ENCODE measurements at places on chromosomes 5 and 9.

- no peak for DNase-seq
Observed at GRCh38 chr5:7012057-7012456, 298.8 kb downstream of the TENT4A start.

- DNase-seq: no peak
Observed at GRCh38 chr5:175418251-175418650, 25.7 kb downstream of the DRD1 start.

GRCh38 chr5:77859306-77859705 lies 83.2 kb upstream of the TBCA start:
- DNase-seq: no peak

DNA sequence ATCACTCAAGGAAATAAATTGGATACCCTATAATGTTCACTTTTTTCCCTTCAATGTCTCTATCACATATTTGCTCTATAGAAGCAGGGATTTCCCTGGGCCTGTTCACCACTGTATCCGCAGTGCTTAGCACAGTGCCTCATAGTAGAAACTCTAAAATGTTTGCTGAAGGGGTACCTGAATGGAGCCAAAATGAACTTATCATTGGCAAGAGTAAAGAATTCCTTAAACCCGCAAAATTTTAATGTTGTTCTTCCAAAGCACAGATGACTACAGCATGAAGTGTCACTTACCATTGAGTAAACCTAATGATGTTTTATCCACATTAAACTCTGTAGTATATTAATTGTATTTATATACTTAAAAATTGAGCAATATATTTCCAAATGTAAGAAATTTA lies 96.1 kb downstream of the JAKMIP2 start:
- DNase-seq: no peak

- DNase-seq: no peak
Observed at GRCh38 chr9:125240649-125240999, 519 bp downstream of the HSPA5 start.

DNA sequence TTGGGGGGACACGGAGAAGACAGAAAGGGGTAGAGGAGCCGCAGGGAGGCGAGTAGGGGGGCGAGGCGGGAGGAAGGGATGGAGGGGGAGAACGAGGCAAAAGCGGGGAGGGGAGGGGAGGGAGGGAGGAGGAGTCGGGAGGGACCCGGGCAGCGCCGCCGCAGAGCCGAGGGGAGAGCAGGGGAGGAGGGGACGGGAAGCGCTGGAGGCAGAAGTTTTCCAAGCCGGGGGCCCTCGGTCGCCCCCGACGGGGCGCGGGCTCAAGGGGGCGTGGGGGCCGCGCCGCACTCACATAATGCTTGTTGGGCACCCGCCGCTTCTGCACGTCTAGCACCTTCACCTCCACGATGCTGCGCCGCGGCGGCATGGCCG lies 353 bp downstream of the SH3PXD2B start:
- DNase-seq: peak; percentile 50

DNA sequence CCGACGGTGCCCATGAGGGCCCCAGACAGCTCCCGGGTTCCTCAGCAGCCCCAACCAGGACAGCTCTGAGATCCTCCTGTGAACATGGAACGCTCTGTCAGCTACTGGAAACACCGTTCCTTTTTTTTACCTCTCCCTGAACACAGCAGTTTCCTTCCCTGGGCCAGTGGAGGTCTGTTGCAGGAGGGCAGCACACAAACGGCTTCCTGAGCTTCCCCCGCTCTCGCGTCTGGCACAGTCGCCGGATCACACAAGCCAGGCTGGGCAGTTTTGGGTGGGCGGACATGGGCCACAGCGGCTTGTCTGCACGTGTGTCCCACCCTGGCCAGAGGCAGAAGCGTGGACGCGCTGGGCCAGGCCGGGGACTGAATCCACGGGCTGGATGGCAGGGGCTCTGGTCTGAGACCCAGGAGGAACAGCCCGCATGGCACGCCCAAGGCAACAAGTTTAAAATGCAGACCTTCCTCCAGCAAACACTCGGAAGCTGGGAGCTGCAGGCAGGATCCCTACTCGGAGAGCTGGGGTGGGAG lies 106.8 kb upstream of the SARDH start:
- no peak for DNase-seq

DNA sequence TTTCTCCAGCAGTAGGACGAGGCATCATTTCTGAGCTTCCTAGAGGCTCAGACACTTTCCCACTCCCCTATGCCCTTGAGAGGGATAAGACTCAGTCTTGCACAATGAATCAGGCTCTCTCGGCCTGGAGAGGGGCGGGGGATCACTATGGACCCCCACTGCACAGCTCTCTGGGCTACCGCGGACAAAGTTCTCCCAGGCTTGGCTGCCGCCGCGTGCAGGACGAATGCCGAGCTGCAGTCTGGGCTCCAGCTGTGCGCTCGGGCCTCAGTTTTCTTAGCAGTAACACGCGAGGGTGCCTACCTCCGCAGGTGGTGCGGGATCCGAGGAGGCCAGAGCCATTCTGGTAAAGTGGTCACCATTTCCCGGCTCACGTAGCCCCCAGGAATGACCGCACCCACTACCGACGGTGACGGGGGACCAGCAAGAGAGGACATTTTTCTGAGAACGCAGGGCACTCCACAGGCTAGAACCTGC lies 3.4 kb upstream of the MYORG start:
- DNase-seq: no peak

GRCh38 chr9:100108559-100108958 lies 9.5 kb downstream of the INVS start:
- no peak for DNase-seq

DNA sequence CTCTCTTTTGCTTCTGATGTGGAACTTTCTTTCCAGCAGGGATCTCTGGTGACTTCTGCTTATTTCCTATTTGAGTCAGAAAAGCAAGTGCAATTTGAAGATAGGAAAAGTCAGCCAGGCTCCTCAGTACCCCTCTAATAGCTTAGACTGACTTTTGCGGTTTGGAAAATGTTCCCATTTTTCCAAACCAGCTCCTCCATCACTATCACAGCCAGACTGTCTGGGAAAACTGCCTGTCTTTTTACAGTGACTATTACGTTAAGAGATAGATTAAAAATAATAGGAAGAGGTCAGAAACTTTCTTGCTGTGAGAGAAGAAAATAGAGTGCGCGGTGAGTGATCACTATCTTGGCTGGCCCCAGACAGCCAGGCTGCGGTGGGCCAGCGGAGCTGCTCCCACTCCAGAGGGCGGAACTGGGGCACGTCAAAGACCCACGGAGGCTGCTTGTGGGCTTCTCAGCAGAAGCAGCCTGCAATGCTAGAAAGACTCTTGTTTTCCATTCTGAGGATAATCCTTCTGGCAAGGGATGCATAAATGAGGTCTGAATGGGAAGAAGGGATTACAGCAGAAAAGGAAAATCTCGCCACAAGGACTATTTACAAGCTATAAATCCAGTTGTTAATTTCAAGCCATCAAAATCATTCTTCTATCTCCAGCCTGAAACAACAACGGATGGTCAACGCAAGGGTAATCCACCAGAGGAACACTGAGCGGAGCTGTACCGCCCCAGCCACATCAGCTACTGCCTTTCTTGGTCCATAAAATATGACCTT lies 151.0 kb upstream of the MSX2 start:
- no peak for DNase-seq

DNA sequence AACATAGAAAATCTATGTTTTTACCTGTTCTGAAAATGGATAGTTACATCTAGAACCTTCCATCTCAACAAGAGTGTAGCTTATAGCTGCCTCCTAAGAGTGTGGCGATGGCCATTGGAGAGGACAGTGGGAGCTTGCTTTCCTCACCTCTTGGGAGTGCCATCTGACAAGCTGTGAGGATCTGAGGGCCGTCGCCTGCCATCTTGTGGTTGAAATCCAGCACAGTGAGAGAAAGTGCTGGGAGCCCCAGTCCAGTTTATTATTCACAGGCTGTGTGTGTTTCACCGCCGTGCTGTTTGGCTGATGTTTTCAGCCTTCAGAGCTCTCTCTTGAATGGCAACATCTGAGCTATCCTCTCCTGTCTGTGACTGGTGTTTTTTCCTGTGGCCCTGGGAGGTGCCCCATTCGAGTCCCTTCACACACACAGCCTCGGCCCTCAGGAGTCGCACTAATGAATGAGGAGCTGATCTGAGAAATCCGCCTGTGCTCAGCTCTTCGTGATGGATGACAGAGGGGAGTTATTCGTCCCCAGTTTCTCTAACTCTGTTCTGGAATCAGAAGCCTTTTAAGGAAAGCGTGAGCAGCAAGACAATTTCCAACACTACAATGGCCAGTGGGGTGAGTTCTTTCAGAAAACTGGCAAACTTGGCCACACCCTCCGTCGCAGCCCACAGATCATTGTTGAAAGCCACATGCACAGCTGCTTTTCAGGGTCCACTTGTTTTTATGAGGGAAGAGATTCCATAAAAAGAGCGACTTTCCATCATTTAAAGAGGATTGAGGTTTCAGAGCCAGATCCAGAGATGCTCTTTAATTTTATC lies 170.3 kb downstream of the PDZD2 start:
- peak; percentile 19 for DNase-seq

GRCh38 chr5:61318376-61318775 lies 13.7 kb upstream of the ZSWIM6 start:
- no peak for DNase-seq

- no peak for DNase-seq
Observed at GRCh38 chr5:90381213-90381929, 28.2 kb downstream of the CETN3 start.

GRCh38 chr9:91273853-91274552 lies 87.7 kb downstream of the AUH start:
- DNase-seq: no peak

- no peak for DNase-seq
Observed at GRCh38 chr5:125508225-125508624, 761.8 kb upstream of the ZNF608 start.

GRCh38 chr5:105101577-105101976 lies 1539.0 kb upstream of the NUDT12 start:
- DNase-seq: no peak

- DNase-seq: no peak
Observed at GRCh38 chr5:60463179-60463868, 236.6 kb downstream of the DEPDC1B start.

DNA sequence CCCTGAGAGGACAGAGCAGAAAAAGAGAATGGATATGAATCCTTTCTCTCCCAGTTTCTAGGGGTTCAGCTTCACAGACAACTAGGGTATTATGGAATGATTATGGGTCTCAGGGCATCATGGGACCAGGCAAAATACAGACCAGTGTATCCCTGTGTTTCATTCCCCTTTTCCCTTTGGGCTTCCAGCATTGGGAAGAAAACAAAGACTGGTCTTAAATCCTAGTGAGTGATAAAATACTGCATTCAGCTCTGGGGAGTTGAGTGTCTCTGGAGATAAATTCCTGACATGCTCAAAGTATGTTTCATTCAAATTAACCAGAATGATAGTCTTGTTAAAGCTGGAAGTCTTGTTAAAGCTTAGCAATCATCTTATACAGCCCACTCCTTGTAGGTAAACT lies 2.4 kb upstream of the POU4F3 start:
- no peak for DNase-seq

DNA sequence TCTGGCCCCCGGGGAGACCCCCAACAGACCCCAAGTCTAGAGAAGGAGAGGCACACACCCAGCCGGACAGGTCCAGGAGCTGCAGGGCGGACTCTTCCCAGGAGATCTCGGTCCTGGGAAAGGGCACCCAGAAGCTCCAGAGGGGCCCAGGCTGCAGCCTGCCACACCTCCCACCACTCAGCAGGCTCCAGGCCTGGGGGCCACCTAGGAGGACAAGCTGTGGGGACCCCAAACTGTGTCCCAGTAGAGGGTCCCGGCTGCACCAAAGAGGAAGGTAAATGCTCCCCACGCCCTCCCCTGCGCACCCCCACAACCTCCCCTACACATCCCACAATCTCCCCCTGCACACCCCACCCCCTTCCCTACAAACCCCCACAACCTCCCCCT lies 48.5 kb downstream of the PLEKHG4B start:
- DNase-seq: no peak

GRCh38 chr5:115262011-115262320 lies 711 bp downstream of the PGGT1B start:
- DNase-seq: peak; percentile 7

DNA sequence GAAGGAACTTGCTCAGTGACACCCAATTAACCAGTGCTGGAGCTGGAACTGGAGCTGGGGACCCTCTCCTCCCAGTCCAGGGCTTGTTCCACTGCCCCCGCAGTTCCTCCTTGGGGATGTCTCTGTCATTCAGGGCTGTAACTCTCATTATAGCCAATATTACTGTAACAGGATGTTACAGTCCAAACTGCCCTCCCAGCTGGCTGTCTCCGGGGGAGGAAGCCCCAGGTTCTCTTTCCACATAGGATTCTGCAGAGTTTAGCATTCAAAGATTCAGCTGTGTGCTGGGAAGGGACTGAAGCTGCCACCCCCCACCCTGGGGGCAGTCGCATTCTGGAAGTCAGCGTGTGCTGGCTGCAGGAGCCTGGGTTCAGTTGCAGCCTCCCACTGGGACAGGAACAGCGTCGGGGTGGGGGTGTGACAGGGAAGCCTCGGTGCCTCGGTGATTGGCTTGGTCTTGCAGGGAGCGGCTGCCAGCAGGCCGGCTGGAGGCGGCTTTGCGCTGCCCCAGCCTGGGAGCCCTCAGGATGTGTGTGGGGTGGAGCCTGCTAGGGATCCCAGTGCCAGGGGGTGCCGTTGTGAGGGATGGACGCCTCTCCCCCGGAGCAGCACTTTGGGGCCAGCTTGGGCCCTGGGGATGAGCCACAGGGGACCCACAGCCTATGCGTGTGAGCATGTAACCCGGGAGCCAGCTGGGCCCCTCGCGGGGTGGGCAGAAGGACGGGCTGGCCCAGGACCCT lies 101.1 kb downstream of the RGS3 start:
- no peak for DNase-seq

DNA sequence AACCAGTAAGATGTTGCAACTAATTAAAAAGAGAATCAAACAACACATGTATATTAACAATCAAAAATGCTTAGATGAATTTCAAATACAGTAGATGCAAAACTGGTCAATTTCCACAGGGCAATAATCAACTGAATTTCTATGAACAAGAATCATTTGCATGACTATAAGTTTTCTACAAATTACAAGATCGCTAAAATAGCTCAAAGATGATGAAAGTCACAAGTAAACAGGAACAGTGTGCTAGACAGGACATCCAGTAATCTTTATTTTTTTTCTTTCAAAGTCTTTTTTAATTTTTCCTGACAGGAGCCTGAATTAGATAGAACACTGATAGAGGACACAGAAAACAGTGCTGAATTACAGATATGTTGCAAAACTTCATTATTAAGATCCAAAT lies 608.2 kb upstream of the DAB2 start:
- DNase-seq: no peak

GRCh38 chr5:39198127-39198526 lies 21.2 kb downstream of the FYB1 start:
- DNase-seq: no peak

- DNase-seq: no peak
Observed at GRCh38 chr5:15943487-15943886, 236.1 kb downstream of the MARCHF11 start.

DNA sequence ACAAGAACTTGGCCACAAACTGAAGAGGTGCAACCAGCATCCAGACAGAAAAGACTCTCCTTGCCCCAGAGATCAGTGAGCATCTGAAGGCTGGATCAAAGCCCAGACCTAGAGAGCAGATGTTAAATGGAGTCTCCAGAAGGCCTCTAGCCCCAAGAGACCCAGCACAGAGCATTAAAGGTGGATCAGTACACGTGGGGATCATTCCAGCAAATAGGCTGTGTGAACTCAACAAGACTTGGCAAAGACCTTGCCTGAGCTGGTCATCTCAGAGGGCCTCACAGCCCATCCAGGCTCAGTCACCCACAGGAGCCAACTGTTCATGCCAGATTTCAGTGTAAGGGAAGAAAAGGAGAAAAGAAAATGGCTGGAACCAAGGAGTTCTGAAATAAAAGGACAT lies 214.0 kb downstream of the ENC1 start:
- no peak for DNase-seq

GRCh38 chr9:136907011-136907914 lies 20.9 kb downstream of the TRAF2 start:
- DNase-seq: no peak

GRCh38 chr5:152094060-152094459 lies 169.4 kb upstream of the GLRA1 start:
- DNase-seq: no peak

Data from DND-41 (cell line).